ENCODE measurements at places on chromosomes 2 and 18.

DNA sequence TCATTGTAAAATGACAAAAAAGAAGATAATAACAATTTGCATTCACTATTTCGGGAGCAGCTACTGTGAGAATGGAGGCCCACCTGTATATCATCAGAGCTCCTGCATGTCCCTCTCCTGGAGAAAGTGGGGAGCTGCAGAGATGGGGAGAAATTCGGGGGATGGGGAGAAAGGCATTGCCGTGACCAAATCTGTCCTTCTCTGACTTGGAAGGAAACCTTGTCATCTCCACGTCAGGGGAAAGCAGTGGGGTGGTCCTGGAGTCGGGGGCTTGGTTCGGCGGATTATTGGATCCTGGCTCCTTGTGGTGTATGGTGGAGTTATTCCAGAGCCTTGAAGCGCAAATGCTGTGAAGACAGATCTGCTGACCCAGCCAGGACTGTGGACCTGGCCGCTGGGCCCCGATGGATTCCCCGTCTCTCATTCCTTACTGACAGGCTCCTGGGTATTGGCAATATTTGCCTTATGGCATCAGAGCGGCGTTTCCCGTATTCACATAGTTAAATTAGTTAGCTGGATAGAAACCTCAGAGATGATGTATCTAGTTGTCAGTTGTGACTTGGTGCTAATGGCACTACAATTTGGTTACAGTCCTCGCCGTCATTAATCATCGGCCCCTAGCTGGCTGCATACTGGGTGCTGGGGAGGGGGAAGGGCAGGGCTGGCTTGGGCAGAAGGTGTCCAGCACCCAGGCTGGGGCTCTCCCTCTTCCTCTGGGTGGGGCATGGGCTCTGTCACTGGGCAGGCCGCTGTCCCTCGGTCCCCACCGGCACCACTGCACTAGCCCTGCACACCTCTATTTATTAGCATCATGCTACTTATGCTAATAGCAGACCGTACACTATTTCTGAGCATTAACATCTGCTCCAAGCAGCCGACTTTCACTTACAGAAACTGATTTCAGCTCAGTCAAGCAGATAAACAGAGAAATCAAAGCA lies 31.7 kb downstream of the CELF4 start:
- DNase-seq, result no peak

- DNase-seq, result no peak
Measured at GRCh38 chr18:49572611-49573345, 10.9 kb downstream of the LIPG start.

DNA sequence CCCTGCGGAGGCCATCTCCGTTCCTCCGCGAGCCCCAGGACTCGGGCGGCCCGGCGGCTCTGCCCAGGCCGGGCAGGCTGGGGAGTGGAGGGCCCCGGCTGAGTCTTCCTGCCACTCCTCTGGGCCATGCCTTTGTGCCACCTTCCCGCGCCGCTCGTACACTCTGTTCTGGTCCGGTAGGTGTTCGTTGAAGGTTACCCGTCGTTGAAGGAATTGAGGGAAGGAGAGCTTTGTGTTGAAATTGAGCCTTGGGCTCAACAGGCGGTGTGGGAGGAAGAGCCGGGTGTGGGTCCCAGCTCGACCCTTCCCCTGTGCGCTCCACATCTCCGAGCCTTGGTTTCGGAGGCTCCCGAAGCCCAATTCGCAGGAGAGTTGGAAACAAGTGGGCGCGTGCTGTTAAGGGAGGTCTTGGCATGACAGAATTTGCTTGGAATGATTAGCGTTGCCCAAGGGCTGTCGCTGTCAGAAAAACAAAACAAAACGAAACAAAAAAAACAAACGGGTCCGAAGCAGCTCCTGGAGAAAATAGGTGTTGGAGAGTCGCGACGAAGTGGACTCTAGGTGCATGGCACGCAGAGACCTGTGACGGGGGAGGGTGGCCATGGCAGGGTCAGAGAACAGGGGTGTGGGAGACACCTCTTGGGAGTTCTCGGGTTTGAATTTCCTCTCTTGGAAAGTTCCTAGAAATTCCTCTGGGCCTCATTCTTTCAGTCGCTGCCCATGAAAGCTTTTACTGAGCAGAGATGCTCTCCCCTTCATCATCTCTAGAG lies 1.2 kb upstream of the MZT2A start:
- DNase-seq, result no peak

GRCh38 chr18:23442958-23443357 lies 10.1 kb upstream of the RIOK3 start:
- no peak for DNase-seq

DNA sequence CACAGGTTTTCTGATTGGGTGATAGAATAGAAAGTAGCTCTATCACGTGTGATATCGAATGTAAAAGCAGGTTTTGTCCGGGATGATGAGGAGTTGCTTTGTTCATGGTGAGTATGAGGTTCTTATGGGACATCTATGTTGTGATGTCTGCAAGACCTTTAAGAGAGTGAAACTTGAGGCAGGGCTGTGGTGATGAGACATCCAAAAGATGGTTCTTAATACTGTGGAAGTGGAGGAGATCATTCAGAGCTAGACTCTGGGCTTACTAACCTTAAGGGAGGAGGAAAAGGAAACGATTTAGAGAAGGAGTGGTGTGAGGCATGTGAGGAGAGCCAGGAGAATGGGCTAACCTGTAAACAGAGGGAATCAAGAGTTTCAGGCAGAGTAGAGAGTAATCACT lies 92.0 kb downstream of the WDR7 start:
- no peak for DNase-seq

DNA sequence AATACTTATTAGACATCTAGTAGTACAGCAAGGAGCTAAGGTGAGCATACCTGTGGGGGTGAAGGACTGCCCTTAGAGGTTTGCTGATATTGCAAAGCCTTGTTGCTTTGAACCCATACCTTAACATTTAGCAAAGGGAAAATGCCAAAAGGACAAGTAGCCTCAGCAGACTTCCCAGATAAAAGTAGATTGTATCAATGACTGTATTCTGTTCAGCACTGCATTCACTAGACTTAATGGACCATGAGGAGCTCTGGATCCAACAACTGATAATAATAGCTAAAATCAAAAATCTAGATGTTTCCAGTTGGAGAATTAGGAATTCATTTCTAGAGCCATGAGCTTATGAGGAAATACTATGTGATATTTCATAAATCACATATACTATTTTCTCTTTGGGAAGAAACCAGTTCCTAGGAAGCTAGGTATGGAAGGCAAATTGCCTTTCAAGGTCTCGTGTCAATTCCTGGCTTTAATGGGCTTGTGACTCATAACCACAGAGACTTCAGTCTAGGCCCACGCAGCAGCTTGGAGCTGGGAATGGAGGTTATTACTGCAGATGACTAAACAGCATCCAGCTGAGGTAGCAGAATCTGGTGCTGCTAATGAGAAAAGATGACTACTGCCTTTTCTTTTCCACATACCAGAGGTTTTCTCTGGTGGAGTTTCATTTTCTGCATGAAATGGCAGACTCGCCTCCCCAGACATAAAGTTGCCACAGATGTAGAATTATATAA lies 191.2 kb upstream of the NABP1 start:
- DNase-seq, result no peak

GRCh38 chr2:150100336-150100735 lies 387.1 kb downstream of the RND3 start:
- no peak for DNase-seq

GRCh38 chr2:26246818-26247217 lies 2.1 kb downstream of the HADHB start:
- no peak for DNase-seq

DNA sequence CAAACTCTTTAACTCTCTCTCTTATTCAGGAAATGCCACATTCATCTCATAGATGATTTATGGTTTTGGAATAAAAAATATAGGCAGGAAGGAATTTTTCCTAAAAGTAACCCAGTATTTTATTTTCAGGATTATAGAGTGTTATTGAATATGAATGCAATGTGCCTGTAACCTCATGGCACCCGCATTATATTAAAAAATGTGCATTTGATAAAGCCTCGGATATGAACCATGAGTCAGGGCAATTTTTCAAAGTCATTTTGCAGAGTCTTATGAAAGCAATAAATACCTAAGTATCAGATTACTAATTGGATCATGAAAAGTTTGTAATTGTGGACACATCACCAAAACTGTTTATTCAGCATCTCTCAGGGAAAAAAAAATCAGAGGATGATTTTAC lies 573.8 kb downstream of the TSN start:
- no peak for DNase-seq

DNA sequence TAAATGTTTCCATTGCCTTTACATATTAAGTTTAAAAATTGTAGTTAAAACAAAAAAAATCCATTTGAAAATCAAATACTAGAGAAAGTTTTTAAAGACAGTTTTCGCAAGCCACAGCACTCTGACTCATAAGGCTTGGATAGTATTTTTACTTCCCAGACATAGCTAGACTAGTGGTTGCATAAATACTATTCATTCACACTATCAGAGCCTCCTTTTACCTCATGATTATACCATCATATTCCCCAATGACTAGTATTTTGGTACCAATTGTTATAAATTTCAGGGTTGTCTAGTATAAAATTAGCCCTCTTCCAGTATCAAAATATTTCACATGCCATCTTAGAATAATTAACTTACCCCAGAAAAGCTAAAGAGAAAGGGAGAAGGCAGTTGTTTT lies 393.5 kb downstream of the ERBB4 start:
- DNase-seq, result no peak

GRCh38 chr2:109447776-109448175 lies 166.0 kb downstream of the SEPTIN10 start:
- DNase-seq, result no peak

- peak; percentile 52 for DNase-seq
Measured at GRCh38 chr2:200862532-200863000, 1.9 kb downstream of the CLK1 start.

GRCh38 chr2:197908990-197909776 lies 104.8 kb downstream of the PLCL1 start:
- no peak for DNase-seq

- no peak for DNase-seq
Measured at GRCh38 chr2:144424559-144425240, 95.2 kb downstream of the ZEB2 start.

DNA sequence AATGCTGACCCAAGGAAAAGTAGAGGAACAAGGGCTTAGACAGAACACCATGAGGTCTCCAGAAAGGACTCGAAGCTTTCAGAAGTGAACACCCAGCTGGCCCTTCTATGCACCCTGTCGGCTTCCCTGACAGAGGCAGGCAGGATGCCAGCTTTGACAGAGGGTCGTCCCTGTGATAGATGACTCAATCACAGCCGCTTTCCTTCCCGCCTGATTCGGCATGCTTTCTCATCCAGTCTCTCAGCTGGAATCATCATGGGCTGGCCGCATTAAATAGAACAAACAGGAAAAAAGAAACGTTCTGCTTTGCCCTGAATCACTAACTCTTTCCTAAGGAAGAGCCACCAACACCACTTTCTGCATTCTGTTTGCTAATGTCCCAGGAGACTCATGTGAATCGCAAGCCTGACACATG lies 140.3 kb upstream of the RAB12 start:
- DNase-seq, result no peak

DNA sequence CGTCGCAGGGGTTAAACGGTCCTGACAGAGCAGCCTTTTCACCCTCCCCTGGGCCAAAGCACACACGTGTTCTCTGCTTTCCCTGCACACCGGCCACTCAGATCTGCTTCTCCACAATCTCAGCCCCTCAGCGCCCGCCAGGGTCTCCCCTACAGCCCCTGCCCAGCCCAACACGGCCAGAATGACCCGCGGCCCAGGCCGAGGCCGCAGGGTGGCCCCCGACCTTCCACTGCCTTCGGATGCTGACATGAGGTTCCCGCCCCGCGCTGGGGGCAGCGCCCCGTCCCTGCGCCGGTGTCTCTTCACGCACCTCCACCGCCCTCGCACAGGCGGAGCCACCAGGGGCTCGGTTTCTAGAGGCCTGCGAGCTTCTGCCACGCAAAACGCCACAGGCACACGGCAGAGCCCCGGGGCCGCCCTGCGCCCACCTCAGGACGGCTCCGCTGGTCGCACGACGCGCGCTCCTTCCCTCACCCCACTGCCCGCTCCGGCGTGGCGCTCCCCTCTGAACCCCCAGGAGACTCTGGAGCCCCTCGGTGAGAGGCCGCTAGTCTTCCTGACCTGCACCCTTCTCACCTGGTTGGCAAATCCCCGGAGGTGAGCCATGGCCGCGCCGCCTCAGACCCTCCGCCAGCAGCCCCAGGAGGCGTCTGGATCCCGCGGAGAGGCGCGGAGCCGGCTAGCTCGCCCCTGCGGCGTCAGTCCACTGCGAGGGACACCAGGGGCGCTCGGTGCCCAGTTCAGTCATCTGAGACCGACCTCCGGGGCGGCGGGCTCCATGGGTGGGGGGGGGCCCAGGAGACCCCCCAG lies 749 bp downstream of the STK25 start:
- DNase-seq, result peak; percentile 81

DNA sequence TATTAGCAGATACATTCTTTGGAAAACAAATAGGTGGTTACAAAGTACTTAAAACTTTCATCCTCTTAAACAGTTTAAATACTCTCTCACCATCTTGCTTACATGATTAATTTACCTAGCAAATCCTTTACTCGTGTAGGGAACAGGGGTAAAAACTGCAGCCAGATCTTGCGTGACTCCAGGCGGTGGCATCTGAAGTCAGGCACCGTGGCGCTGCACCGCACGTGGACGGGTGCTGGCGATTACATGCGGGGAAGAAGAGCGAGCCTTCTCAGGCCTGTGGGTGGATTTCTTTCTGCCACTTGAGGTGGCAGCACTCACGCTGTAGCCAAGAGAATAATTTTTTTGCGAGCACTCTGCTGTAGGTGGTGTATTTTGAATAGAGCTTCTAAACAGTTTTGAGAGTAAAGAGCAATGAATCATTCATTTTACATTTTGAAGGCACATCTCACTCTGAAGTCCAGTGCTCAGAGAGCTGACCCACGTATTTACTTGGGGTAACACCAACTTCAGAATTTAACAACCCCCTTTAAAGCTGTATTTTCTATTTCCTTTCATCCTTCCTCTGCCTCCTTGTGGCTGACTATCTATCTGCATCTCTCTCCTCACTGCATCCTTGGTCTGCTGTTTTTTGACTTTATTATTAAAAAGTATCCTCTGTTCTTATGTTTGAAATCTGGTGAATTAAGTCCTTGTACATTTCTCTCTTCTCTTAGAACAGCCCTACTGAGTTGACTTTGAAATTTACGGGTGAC lies 68.9 kb downstream of the EPAS1 start:
- DNase-seq, result peak; percentile 16

GRCh38 chr2:137964066-137964858 lies at the start of gene HNMT:
Gene HNMT (plus strand): TSS chr2:137964473. CDS start chr2:137964492, 19 bp downstream.
- no peak for DNase-seq

- no peak for DNase-seq
Measured at GRCh38 chr2:242030858-242031257, 161.3 kb downstream of the RTP5 start.

GRCh38 chr2:223071139-223071538 lies 19.1 kb downstream of the KCNE4 start:
- DNase-seq, result no peak

- no peak for DNase-seq
Measured at GRCh38 chr2:134453476-134453875, 199.6 kb downstream of the MGAT5 start.

- no peak for DNase-seq
Measured at GRCh38 chr18:77308216-77308615, 58.6 kb downstream of the GALR1 start.

DNA sequence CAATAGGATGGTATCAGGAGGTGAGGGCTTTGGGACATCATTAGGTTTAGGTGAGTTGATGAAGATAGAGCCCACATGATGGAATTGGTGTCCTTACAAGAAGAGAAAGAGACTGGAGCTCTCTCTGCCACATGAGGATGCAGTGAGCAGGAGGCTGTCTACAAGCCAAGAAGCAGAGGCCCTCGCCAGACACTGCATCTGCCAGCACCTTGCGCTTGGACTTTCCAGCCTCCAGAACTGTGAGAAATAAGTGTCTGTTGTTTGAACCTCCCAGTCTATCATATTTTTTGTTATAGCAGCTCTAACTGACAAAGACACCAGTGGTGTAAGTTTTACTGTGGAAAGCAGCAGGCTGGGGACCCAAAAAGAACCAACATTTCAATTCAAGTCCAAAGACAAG lies 571.1 kb upstream of the ID2 start:
- DNase-seq, result no peak
